ENCODE measurements at places on chromosomes 3 and 15.

- DNase-seq, result no peak
These were observed 176.9 kb downstream of the STAC start for GRCh38 chr3:36557021-36557707.

DNA sequence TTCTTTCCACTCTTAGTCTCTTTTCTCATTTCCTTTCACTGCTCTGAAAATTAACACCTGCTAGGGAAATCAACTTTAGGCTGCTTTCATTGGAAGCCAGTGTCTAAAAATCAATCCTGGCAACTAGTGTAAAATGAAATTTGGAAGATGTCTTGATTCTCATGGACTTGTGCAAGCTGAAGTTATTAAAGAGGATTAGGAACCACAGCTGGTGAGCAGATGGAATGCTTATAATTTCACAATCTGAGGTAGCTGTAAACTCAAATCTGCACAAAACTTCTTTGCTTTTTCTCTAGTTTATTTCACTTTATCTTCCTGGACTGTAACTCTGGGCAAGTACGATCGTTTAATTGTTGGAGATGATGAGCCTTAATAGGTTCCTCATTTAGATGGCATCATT is 175.6 kb downstream of the GHSR start:
- peak; percentile 68 for DNase-seq

GRCh38 chr3:46998121-46998851 is 18.8 kb downstream of the NBEAL2 start:
- DNase-seq, result peak; percentile 18

GRCh38 chr3:177622520-177622919 is 425.2 kb upstream of the TBL1XR1 start:
- no peak for DNase-seq

- peak; percentile 35 for DNase-seq
These were observed 213.8 kb downstream of the THSD4 start for GRCh38 chr15:71329041-71329440.
